ENCODE measurements at places on chromosomes 3 and 15.
A peak's percentile ranks its signal among the peaks of the same experiment; 100 is the strongest.

GRCh38 chr3:103786296-103786695, 1351.5 kb downstream of the ZPLD1 start:
- no peak for DNase-seq

GRCh38 chr3:25266677-25267076, 161.4 kb upstream of the RARB start:
- no peak for DNase-seq

GRCh38 chr3:2993736-2994135, 116.4 kb downstream of the IL5RA start:
- no peak for DNase-seq

GRCh38 chr3:114207768-114208167, 28.9 kb upstream of the DRD3 start:
- DNase-seq = no peak

- peak; percentile 81 for DNase-seq
Measured at GRCh38 chr3:50340448-50341329, at the start of gene RASSF1. Gene RASSF1 (minus strand): TSS chr3:50340836. CDS start chr3:50340805, 31 bp downstream.

DNA sequence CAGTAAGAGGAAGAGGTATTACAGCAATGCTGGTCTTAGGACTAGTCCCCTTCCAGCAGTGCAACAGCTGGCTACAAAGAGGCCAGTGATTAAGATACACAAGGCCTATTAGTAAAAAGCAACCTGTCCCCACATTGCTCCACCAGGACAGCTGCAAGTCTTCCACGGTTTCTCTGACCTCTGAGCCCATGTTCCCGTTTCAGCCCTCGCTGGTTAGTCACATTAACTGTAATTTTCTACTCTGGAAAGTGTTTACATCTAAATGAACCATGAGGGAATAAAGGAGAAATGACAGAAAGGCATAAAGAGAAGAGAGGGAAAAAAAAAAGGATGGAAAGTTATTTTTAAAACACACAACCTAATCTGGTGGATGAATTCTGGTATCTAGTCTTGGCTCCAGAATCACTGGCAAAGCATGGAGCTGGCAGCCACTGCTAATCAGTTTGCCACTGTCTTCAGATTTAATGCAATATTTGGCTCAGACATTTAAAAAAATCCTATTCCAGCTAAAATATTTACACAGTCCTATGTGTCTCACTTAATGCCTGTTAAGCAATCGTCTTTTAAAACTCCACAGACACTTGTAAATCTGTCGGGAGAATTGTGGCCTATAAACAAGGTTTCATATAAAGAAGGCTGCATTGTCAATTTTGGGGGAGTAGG, 154.9 kb downstream of the GREM1 start:
- DNase-seq = no peak

DNA sequence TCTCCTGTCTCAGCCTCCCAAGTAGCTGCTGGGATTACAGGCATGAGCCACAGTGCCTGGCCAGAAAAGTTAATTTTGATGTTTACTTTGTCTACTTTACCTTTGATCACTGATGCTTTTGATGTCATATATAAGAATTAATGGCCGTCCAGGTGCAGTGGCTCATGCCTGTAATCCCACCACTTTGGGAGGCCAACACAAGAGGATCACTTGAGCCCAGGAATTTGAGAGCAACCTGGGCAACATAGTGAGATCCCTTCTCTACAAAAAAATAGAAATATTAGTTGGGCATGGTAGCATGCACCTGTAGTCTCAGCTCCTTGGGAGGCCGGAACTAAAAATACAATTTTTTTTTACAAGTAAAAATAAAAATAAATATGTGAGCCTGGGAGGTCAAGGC, 6.8 kb upstream of the INO80 start:
- DNase-seq = no peak

DNA sequence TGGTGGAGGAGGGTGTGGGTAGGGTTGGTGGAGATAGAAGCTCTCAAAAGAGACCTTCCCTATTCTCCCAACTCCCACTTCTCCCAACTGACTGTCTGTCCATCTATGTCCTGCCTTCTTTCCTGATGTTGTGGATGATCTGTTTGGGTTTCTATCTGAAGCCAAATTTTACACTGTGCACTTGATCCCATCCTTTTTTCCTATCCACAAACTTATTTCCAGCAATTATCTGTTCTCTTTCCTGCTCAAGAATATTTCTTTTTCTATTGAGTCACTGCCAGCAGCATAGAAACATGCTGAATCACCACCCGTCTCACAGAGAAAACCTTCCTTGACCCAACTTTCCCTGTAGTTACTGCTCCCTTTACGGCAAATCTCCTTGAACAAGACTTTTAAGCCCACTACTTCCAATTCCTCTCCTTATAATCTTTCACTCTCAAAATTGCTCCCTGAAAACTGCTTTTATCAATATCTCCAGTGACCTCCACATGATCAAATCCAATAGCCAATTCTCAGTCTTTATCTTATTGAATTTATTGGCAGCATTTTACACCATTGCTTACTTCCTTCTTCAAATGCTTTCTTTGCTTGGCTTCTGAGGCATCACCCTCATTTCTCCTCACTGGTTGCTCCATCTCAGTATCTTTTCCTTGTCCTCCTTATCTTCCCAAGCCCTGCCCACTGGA, 141.2 kb upstream of the SLC7A14 start:
- DNase-seq = no peak

GRCh38 chr15:39618063-39618823, 37.4 kb downstream of the THBS1 start:
- no peak for DNase-seq

GRCh38 chr3:10635446-10636076, 130.2 kb upstream of the ATP2B2 start:
- DNase-seq = no peak

DNA sequence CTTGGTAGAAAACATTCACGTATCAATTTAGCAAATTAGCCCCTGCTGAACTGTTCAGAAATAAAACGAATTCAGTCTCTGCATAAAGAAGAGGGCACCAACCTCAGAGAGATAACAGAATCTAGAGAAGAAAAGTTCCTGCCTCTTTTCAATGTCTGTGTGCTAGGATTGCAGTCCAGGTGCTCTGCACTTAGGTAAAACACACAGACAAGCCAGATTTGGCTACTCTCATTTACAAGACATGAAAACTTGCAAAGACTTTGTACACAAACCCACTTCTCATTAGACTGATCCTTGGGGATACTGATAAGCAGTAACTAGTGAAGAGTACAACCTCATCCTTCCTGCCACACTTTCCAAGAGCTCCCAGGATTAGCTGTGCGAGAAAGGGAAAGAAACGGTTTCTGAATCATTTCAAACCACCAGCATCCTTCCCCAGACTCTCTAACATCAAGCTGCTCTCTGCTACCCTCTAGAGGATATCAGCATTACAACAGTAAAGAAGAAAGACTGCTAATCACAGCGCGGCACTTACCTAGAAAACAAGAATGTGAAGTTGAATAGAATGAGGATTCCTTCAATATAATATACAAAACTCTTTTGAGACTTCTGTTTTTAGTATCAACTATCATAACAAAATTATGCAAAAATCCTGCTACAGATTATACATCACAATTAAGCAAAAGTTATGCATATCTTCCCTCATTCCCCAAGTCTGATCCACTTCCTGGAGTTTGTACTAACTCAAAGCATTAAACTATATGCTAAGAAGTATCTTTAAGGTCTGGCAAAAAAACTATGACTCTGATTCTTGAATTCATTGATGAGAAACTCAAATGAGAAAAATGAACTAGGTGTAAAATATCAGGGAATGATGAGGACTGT, 306.4 kb downstream of the MAGI1 start:
- DNase-seq = peak; percentile 14

- DNase-seq = no peak
Measured at GRCh38 chr3:144557515-144557914, 585.9 kb downstream of the DIPK2A start.

- DNase-seq = peak; percentile 73
Measured at GRCh38 chr15:40906991-40907802, 12.9 kb downstream of the VPS18 start.

- DNase-seq = peak; percentile 25
Measured at GRCh38 chr15:83200162-83200561, 7.5 kb downstream of the HDGFL3 start.

GRCh38 chr3:33372218-33373081, 67.8 kb downstream of the UBP1 start:
- DNase-seq = peak; percentile 67

DNA sequence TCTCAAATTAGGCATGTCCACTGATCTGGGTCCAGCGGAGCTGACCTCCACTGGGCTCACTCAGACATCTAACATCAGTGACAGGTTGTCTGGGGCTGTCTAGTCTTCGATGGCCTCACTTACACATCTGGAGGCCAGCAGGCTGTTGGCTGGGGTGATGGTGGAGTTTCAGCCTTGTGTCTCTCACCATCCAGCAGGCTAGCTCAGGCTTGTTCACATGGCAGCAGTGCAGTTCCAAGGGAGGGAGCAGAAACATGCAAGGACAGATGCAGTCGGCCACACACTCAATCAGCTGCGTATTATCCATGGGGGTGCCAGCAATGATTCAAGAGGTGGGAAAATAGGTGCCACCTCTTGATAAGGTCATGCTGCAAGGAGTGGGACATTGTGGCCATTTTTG, 292.5 kb downstream of the SHQ1 start:
- no peak for DNase-seq

- DNase-seq = no peak
Measured at GRCh38 chr3:22704571-22705354, 498.4 kb upstream of the UBE2E2 start.

- no peak for DNase-seq
Measured at GRCh38 chr3:149417727-149418126, 40.3 kb upstream of the TM4SF1 start.

DNA sequence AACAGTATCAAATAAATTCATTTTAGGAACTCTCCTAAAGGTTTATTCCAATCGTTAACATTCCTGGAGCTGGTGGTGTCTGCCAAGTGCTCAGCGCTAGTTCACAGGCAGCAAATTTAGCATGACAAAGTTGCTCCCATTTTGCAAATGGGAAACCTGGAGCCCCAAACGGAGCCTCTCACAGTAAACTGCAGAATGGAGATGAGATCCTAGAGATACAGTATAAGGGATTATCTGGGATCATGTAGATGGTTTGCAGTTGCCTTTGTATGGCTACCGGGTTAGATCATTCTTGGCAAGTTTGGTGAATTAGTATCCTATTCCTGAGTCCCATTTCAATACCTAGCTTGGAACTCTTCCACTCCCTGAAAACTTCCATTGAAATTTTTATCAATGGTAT, 173.7 kb downstream of the CDIN1 start:
- no peak for DNase-seq

GRCh38 chr15:77984446-77984861, 93.1 kb downstream of the TBC1D2B start:
- DNase-seq = no peak

- DNase-seq = peak; percentile 17
Measured at GRCh38 chr3:183487896-183488295, 59.5 kb upstream of the MCF2L2 start.

GRCh38 chr15:41730543-41730942, 43.7 kb upstream of the MAPKBP1 start:
- no peak for DNase-seq

GRCh38 chr15:31272558-31273257, 53.9 kb upstream of the KLF13 start:
- peak; percentile 8 for DNase-seq

DNA sequence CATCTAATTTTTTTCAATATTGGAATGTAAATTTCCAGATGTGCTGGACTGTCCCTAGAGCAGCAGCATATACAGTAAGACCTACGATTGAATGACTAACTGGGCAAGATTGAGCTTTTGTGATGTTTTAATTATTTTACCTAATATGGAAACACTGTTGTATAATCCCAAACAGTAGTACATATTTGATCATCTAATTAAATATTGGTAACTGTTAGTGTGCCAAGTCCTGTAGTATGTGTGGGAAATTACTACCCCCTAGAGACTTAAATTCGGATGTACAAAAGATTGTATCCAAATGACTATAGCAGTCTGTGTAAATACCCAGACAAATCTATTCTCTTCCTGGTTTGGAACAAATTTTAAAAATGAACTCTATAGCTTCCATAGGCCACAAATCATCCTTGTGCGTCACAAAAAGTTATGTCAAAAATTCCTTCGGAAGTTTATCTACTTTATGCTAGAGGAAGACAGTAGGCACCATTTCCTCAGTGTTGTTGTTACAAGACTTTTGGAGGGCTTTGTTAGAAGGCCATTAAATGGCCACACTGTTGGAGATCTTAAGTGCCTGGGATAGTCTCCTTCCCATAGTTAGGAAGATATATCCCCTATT, 41.6 kb downstream of the NKIRAS1 start:
- DNase-seq = no peak

GRCh38 chr15:79410237-79410636, 21.9 kb upstream of the MINAR1 start:
- no peak for DNase-seq

DNA sequence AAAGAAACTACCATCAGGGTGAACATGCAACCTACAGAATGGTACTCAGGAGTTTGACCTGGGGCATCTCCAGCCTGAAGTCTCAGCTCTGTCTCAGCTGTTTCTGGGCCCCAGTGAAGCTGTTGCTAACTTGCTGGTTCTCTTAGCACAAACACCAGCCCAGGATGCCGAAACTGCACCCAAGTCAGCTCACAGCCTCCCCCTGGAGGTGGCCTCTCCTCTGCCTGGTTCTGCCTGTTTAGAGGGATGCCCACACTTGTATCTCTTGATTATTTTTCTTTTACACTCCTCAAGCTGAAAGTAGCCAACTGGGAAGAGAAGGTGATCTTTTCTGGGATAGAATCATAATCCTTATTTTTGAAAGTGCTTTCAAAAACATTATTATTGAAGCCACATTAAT, 289.0 kb upstream of the RASGRP1 start:
- peak; percentile 34 for DNase-seq

DNA sequence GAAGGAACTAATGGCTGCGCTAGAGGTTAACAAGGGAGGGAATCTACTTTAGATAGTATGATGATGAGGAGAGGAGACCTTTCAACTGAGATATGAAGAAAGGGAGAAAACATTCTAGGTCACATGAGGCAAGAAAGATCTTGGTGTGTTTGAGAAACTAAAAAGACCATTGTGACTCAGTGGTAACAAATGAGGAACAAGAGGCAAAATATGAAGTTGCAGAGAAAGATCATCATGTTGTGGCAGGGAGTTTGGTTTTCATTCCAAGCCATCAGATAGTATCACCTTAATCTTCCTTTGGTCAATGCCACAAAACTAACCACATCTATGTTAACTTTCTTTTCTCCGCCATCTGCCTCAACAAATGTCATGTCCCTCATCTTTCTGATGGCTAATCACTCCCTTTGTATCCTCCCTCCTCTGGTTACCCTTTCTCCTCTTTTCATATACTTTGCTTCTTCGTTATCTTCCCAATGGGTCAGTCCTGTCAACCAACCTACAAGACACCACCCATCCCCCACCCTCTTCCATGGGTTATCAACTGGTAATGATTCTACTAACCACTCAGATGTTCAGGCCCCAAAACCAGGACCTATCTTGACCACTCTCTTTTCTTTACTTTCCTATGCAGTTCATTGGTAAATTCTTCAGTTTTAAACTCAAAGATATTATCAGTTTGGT, 2.4 kb upstream of the PDCD6IP start:
- no peak for DNase-seq

DNA sequence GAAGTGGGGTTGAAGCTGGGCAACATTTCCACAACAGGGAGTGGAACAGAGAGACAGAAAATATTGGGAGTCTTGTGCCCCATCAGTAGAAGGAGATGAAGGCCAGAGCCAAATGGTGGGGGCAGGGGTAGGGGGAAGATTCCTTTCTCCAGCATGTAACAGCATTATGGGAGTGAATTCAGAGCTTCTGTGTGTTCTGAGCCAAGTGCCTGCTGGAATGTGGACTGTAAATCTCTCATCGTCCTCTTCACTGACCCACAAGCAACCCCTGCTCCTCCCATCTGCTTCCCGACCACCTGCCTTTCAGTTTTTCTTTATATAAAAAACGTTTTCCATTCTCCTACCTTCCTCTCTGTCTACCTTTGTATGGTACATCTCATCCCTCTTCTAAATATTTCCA, 344.2 kb upstream of the TPRG1 start:
- no peak for DNase-seq

Measured in activated T-cell treated with anti-CD3 and anti-CD28 coated beads, Interleukin-2, amount 50 U/mL, for 48 hours (primary cell).